ENCODE measurements at places on chromosomes 2 and 18.

GRCh38 chr2:224847961-224848850, 132.0 kb upstream of the CCDC195 start:
- DNase-seq = no peak

DNA sequence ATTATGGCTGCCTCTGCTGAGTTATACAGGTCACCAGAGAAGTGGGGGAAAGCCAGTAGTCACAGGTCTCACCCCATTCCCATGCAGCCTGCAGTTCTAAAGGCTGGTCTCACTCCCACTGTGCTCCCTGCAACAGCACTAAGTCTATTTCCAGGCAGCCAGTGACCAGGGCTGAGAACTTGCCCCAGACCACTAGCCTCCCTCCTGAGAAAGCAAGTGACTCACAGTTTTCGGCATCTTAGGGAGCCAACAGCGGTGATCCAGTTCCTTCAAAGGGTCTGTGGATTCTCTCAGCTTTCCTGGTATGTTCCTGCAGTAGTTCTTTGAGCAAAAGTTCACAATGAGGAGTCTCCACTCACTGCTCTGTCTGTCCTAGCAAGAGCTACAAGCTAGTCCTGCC, 329.6 kb upstream of the MAP2 start:
- DNase-seq = no peak

GRCh38 chr2:38747819-38748218, 3.3 kb downstream of the SRSF7 start:
- no peak for DNase-seq

DNA sequence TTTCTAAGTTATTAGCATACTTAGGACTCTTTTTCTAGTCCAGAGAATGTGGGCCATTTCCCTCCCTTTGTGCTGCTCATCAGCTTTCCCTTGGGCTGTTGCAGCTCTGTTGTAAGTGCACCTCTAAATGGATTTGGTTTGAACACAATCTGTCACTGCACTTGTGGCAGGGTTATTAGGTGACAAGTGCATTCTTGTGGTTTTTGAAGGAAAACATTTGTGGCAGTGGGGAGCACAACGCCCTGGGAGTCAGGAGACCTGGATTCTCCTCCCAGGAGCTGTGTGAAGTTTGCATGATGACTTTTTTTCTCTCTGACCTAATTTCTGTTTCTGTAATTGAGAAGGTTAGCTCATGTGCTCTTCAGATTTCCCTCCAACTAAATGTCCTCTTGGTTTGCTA, 630.9 kb upstream of the FAM98A start:
- DNase-seq = no peak

GRCh38 chr18:79558933-79559416, 120.6 kb upstream of the CTDP1 start:
- no peak for DNase-seq

DNA sequence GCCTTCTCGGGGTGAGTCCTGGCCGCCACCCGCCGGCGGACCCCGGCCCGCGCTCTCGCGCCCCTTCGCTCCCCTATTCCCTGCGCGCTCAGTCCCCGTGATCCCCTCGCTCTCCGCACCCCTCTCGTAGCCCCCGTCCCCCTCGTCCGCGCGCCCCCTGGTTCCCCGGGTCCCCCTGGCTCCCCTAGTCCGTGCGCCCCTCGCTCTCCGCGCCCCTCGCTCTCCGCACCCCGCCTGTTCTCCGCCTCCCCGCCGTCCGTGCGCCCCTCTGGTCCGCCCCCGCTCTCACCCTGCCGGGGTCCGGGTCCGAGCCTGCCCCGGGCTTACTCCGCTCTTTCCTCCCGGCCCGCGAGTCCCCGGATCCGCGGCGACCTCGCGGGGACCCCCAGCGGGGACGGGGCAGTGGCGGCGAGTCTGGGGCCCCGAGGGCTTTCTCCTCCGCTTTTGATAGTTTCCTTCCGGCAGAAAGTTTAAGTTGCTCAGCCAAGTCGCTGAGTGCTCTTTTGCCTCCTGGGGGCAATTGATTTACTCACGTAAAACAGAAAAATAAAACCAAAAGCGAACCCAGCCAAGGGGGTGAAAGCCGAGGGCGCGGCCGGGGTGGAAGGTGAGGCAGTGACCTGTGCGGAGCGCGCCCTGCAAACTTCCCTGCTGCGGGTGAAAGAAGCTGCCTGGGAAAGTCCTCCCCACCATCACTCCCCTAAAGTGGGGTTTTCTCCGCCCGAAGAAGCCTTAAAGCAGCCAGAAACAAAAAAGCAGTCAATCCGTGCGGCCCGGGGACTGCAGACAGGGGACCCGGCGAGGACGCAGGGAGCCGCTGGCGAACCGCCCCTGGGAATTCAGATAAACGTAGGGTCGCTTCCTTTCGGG, 568 bp downstream of the RAB31 start:
- peak; percentile 47 for DNase-seq

- DNase-seq = no peak
These were observed 153.0 kb downstream of the KLHL29 start for GRCh38 chr2:23537991-23538390.

DNA sequence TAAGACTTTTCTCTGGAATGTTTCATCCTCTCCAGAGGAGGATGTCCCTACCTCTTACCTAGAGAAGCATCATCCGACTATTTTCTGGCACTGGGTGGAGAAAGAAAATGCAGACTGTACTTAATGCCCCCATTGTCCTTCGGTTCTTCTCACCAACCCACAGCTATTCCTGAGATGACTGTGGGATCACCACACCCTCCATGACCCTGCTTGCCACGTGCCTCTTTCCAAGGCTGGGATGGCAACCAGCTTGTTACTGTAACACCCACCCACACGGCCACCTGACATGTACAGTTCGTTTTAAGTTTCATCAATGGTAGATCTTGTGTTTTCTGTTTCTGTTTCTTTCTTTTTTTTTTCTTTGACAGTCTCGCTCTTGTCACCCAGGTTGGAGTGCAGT, 365.2 kb downstream of the FBXO15 start:
- DNase-seq = no peak

- no peak for DNase-seq
These were observed 10.3 kb downstream of the ZC3H15 start for GRCh38 chr2:186496401-186496800.

DNA sequence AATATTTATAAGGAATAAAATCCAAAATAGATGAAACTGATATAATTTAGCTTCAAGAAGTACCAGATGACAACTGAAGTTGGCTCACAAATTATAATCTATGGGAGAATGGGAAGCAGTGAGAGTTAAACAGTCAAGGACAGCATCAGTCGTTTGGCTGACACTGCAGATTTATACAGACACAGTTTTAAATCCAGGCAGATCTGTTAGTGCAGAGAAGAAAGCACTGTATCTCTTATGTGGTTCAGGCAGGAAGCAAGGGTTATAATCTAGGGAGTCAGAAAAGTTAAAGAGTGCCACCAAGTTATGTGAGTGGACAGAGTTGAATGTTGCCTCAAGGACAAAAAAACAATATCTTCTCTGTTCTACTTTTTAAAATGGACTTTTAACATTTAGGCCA, 880.2 kb downstream of the TSN start:
- DNase-seq = no peak

GRCh38 chr2:186058614-186059013, 320.0 kb downstream of the FSIP2 start:
- no peak for DNase-seq
